CD4-positive, alpha-beta T cell treated with Interleukin-12 subunit alpha and Interleukin-12 subunit beta, for 1 hour (primary cell): ENCODE measurements at places on chromosomes 7 and 10.

GRCh38 chr10:59129867-59130266, 46.6 kb upstream of the PHYHIPL start:
- DNase-seq: no peak

DNA sequence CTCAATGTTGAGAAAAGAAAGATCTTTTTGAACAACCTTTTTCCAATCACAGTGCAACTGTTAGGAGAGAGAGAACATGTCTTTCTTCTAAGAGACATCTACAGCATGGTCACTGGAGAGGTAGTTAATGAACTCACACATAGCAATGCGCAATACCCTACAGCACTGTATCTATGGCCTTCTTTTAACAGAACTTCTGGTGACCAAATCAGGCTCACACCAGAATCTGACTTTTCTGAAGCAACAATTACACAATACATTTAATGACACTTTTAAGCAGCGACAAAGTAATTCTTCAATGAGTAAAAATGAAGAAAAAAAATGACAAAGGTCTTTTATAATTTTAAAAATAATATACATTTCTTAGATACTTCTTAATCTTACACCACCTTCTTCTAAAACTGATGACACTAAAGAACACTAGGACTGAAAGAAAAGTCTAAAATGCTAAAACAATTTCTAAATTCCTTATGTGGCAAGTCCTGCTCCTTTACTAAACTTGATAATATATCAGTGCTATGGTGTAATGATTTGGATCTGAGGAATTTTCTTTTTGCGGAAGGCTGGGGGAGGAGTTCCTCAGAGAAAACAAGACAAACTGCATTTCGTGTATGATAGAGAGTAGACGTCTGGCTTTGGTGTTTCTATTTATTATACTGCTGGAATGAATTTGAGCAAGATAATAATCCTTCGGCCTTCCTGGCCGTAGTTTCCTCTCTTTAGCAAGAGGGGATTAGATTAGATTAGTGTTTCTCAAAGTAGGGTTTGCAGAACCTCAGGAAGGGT, 166.3 kb downstream of the ZNF438 start:
- no peak for DNase-seq

DNA sequence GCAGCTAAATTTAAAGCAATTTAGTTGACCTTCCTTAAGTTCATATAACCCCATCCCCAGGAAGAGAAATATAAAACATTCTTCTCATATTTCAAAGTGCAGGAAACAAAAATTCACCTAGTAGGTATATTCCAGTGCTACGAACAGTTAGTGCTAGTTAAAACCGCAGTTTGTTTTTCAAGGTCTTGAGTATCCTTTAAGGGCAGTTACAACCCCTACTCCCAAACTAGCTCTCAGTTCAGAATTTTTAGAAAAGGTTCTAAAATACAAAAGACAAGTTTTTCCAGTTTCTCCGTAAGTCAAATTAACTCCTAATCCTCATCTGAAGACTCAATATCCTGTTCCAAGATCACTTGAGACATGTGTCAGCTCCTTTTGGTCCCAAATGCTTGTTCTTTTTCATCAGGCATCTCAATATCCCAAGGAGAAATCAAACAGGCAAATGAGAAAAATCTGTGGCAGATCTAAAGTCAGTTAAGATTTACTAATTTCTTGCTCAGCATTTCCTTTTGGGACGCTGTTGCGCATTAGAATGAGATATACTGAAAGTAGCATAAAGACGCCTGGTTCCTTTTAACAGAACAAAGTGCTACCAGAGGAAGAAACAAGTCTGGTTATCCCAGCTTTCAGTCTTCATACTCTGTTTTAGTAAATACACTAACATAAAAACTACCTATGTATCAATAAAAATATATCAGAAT, 51.8 kb downstream of the ARHGAP12 start:
- DNase-seq: no peak

DNA sequence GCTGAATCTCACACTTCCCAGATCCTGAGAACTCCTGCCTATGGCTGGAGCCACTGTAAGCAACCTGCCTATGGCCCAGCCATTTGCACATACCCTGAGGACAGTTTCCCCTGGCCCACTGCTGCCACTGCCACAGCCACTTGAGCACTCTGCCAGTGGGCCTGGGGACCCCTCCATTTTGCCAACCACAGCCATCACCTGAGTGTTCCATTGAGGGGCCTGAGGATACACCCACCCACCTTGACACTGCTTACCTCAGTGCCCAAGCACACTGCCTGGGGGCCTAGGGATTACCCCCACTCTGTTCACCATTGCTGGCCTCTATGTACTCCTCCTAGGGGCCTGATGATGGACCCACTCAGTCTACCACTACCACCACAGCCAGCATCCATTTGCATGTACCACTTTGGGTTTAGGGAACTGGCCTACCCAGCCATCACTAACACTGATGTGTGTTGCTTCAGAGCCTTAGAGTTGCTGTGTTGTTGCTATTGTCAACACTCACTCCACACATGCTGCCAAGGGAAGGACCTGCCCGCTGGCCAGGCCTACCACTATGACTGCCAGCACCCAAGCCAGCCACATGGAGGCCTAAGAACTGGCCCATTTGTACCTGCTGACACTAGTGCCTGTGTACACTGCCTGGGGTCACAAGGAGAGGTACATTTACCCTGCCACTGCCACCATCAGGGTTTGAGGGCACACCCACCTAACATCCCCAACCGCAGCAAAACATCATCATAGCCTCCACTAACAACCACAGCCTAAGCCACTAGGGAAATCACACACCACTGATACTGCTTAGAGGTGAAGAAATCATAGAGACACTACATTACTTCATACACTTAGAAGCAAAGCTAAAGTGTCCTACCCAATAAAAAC, 45.9 kb upstream of the ANTXRL start:
- DNase-seq: no peak

GRCh38 chr10:35462491-35462934, 126.2 kb downstream of the CCNY start:
- no peak for DNase-seq

DNA sequence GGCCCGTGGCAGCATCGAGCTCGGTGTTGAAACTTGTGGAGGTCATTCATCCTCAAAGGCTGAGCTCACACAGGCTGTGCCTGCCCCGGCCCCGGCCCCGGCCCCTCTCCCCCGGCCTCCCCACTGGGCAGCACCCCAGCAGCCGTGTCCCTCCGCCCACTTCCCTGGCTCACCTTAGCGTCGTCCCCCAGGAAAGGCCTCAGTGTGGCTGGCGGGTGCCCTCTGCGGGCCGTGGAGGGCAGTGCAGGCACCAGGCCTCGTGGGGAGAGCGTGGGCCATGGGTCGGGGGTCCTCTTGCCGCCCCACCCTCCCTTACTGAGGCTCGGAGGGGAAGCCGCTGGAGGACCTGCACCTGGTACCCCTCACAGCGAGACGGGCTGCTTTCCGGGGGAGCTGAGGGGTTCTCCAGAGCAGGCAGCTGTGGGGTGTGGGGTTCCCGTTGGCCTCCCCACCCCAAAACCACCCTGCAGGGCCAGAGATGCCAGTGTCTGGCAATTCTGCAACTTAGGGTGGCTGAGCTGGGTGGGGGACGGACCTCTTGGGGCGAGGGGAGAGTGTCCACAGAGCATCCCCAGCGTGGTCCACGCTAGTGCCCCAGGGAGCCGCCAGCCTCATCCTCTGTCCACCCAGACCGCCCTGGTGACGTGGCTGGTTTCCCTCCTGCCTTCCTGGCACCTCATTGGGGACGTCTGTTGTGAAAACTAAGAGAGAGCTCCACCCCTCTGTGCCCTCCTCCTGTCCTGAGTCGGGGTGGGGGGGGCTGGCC, 44.2 kb upstream of the DPYSL4 start:
- DNase-seq: peak; percentile 55

- DNase-seq: no peak
Measured at GRCh38 chr7:145183069-145183468, 347.2 kb upstream of the TPK1 start.

DNA sequence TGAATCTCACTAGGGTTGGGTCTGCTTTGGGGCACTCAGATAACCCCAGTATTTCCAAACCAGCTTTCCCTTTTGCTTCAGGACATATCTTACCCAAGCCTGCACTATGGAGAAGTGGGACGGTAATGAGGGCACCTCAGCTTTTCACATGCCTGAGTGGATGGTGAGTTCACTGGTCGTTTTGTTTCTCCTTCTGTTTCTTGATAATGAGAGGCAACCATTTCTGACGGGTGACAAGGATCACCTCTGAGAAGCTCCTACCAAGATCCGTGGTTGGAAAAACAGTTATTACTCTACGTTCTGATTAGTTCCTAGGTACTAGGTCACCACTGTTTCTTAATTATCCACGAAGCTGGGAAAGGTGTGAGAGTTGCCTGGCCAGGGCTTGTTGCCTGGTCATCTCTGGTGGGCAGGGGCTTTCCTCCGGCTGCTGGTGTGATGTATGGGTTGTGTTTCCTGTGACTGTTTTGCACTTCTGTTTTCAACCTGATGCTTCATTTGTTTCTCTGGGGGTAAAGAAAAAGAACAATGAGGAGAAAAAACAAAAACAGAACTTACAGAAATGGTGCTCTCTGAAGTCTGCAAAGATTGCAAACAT, 65.7 kb upstream of the STRIP2 start:
- no peak for DNase-seq

- DNase-seq: no peak
Measured at GRCh38 chr7:98186452-98187137, 24.6 kb upstream of the BHLHA15 start.

GRCh38 chr10:3248526-3249306, 76.1 kb upstream of the PITRM1 start:
- no peak for DNase-seq

DNA sequence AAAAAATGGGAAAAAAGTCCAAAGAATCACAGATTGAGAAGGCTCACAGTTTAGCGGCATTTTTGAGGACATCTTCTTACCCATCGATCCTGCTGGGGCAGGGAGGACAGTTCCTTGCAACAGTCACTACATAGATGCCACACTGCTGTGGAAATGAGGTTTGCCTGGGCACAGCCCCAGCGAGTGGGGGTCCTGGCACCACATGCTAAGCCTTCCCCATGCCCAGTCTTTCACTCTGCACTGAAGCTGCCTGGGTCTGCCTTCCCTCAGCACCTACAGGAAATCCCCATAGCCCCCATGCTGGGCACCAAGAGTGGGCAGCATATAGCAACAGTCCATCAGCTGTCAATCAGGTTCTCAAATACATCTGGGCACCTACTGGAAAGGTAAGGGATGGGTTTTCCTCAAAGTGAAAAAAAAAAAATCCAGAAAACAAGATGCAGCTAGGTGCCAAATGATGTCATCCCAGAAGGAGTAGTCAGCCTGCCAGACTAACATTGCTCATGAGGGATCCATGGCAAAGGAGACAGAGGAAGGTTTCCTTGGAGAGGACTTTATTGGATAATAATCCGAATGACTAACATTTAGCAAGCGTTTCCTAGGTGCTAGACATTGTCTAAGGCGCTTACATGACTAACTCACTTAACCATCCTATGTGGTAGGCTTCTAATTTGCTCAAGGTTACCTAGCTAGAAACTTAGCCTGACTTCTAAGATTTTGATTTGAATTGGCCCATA, 125.7 kb upstream of the CXCL12 start:
- no peak for DNase-seq

DNA sequence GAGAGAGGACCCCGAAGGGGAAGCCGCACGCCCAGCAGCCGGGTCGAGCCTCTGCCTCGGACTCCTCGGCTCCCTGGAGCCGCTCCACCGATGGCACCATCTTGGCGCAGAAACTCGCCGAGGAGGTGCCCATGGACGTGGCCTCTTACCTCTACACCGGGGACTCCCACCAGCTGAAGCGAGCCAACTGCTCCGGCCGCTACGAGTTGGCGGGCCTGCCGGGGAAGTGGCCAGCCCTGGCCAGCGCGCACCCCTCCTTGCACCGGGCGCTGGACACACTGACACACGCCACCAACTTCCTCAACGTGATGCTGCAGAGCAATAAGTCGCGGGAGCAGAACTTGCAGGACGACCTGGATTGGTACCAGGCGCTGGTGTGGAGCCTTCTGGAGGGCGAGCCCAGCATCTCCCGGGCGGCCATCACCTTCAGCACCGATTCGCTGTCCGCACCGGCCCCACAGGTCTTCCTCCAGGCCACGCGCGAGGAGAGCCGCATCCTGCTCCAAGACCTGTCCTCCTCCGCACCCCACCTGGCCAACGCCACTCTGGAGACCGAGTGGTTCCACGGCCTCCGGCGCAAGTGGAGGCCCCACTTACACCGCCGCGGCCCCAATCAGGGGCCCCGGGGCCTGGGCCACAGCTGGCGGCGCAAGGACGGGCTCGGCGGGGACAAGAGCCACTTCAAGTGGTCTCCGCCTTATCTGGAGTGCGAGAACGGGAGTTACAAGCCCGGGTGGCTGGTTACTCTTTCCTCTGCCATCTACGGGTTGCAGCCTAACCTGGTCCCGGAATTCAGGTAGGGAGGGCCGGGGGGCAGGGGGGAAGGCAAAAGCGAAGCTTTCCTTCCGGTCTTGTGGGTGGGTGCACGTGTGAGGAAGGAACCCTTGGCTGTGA, 973 bp downstream of the GPR158 start:
- no peak for DNase-seq

DNA sequence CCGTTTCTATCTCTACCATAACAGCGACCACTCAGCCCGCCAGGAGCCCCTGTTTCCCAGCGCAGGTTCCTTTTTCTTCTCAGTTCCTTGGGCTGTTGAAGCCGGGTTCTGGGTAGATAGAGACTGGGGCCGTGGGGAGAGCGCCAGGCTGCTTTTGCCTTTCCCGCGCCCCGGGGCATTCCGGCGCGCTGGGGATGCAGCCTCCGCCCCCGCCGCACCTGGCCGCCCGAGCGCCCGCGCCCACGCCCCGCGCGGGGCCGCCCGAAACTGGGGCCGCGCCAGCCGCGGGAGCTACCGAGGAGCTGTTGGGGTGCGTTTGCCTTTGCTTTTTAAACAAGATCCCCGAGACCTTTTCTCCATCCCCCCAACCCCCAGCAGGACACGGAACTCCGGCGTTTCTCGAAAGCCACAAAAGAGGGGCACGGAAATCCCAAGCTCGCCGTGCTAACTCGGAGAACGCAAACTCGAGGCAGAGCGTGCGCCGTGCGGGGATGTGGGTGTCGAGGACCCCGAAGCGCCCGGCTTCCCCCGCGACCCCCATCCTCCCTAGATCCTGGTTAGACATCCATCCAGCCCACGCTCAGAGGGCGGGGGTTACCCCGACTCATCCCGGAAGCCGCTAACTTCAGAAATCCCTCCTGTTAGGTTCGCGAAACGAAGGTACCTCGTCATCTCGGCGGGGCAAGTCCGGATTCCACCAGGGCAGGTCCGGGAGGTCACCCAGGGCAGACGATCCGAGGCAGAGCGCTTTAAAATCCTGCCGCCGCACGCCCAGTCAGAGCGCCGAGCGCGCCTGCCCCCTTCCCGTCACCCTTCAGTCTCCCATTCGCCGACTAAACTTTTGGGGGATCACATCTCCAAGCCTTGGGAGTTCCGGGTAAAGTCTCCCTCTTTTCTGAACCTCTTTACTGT, 1.0 kb downstream of the GRM8 start:
- DNase-seq: no peak

GRCh38 chr7:69922026-69922803, 323.9 kb downstream of the AUTS2 start:
- no peak for DNase-seq

DNA sequence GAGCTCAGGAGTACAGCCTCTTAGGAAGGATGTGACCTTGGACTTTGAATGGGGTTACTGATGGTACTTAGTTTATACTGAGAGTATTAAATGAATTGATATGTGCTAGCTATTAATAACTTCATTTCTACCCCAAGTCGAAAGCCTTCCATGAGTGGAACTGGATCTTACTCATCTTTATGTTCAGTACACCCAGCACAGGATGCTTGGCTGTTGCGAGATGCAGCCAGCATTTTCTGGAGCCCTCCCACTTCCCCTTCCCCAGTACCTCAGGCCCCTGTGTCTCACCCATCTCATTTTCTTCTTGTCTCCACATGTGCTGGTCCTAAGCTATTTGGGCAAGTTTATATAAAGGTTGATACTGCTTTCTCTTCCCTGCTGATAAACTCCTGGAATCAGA, 7.2 kb downstream of the UPP1 start:
- peak; percentile 31 for DNase-seq

- DNase-seq: no peak
Measured at GRCh38 chr10:98251399-98251798, 16.6 kb downstream of the LOXL4 start.
